ENCODE measurements at places on chromosomes 4 and X. TPM values are rescaled to one million over a fixed set of nuclear protein-coding genes. Genes with fewer than 3 reads are reported as not detected.

The SRPX2 gene
- total RNA-seq, result 20.6 TPM

The MAGEA9B gene
- not detected for total RNA-seq

The TCP11X2 gene
- total RNA-seq, result not detected

The MORC4 gene
- total RNA-seq, result 33.1 TPM

The SULT1B1 gene
- total RNA-seq, result 0.18 TPM

The ETDA gene
- not detected for total RNA-seq

The UBA6 gene
- total RNA-seq, result 268 TPM

The FGF16 gene
- total RNA-seq, result not detected

The C4orf51 gene
- not detected for total RNA-seq

DNA sequence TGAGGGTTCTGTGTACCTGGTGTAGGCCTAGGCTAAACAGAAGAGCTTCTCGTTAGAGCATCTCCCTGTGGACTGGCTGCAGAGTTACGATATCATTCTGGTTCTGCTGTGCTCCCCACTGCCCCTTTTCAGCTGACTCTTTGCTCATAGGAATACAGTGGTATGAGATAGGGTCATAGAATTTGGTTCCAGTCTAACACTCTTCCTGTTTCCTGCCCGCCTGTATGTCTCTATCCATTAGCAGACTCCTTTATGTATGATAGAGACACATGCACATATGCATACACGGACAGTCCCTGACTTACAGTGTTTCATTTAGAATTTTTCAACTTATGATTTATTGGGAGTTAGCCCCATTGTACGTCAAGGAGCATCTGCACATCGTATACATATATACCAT, 15.3 kb downstream of the RNF4 start:
- H3K27me3 ChIP-seq, result no peaks in the 10 kb centered on the region
- no peak overlapping the region for H3K27ac ChIP-seq
- no peak for DNase-seq
- no peak overlapping the region for H3K4me3 ChIP-seq
- peaks cover 9% of the 10 kb centered on the region for H3K36me3 ChIP-seq

DNA sequence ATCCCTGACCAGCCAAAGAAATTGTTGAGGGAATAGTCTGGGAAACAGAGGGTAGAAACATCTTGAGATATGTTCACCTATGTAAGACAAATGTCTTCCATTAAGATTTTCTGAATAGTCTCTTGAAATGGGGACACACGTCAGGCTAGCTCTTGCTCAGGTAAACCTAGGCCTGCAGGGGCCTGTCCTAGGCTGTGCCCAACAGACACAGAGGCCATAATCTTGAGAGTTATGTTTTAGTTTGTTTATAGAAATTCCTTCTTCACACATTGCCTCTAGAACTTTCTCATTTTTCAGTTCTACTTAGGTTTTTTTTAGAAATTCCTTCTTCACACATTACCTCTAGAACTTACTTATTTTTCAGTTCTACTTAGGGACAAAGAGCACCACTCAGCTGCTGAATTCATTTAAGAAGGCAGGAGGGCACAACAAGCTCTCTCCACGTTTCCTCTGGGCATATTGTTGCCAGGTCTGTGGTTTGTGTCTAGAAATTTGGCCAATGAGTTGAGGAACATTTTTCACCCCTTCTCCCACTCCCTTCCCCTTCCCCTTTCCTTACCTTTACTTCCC, 94.9 kb downstream of the ARHGAP24 start:
- H3K27ac ChIP-seq, result no peak overlapping the region
- H3K4me1 ChIP-seq, result no peaks in the 10 kb centered on the region
- no peaks in the 10 kb centered on the region for H3K27me3 ChIP-seq
- no peaks in the 10 kb centered on the region for H3K36me3 ChIP-seq

DNA sequence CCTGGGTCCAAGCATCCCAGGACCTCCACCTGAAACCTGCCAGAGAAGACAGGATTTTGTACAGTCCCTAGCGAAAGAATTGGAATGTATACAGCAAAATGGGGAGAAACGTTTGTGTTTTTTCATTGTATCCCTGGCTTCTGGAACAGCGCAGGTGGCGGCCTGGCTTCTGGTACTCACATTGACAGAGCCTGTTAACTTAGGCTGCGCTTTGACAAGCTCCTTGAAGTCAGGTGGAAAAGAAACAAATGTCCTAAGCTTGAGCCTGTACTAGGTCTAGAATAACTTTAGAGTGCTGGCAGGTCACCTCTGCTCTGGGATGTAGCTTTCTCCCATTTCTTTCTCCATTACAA, 343.7 kb upstream of the KLF3 start:
- no peak overlapping the region for H3K4me3 ChIP-seq
- no peak for DNase-seq
- H3K27ac ChIP-seq, result no peak overlapping the region

DNA sequence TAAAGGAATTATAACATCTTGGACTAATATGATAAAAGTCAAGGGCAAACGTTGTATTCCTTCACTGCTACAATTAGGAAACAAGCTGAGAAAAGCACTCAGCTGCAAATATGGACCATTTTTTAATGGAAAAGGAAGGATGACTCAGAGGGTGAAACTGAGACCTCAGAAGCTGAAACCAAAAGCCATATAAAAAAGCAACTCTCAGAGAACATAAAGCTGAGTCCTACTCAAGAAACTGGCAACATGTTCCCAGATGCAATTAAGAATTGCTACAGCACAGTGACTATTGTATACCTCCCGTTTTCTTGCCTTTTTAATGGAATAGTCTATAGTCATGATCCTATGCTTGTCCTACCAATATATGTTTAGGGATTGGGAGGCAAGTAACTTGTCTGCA, 1106.4 kb upstream of the INTU start:
- H3K4me3 ChIP-seq, result no peak overlapping the region
- no peaks in the 10 kb centered on the region for H3K27me3 ChIP-seq
- no peak overlapping the region for H3K27ac ChIP-seq

DNA sequence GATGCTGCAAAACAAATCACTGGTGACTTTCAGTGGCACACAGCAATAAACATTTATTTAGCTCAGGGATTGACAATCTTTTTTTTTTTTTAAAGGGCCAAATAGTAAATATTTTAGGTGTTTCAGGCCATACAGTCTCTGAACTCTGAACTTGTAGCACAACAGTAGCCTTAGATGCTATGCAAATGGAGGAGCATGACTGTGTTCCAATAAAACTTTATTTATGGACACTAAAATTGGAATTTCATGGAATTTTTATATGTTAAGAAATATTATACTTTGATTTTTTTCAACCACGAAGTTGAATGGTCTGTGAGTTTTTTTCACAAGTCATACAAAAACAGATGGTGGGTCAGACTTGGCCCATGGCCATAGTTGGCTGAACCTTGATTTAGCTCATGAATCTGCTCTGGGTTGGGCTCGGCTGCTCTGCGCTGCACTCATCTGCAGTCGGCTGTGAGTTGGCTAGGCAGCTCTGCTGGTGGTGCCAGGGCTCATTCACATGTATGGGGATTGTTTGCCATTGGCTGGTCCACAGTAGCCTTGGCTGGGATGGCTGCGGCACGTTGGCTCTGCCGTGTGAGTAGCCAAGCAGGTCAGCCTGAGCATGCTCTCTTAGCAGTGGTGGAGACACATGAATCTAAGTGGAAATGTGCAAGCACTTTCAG, 231.7 kb upstream of the PGRMC2 start:
- no peaks in the 10 kb centered on the region for H3K27me3 ChIP-seq
- peak overlapping the region; percentile 90 for H3K27ac ChIP-seq
- no peaks in the 10 kb centered on the region for H3K36me3 ChIP-seq
- H3K4me3 ChIP-seq, result no peak overlapping the region

DNA sequence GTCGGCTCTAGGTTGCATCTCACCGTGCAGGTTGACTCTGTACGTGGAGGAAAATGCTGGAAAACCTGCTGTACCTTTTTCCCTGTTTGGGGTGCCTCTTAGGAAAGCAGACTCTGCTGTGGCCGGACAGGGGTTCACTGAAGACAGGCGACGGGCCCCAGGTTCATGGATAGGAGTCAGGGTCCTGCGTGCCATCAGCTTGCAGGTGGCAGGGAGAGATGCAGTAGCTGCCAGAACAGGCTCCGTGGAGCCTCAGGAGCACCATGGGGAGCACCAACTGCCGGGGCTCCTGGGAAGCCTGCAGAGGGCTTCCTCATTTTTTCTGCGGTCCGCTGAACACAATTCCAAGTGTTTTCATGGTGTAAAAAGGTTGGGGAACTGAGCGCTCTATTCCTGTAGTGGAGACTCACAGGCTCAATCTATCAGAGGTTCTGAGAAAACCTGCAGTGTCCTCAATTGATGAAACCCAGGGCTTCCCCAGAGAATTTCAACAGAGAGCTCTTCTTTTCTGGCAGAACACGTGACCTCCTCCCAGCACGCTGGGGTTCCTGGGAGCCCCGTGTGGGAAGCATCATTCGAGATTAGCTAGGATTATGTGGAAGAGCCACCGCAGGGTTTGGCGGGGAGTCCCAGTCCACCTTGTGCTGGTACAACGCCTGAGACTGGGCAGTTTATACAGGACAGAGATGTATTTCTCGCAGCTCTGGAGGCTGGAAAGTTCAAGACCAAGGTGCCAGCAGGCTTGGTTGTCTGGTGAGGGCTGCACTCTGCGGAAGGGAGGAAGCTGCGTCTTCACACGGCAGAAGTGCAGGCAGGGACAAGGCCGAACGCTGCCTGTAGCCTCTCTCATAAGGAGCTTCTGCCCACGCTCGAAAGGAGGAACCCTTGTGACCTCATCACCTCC, 1.6 kb downstream of the HTRA3 start:
- DNase-seq, result no peak
- no peaks in the 10 kb centered on the region for H3K36me3 ChIP-seq

DNA sequence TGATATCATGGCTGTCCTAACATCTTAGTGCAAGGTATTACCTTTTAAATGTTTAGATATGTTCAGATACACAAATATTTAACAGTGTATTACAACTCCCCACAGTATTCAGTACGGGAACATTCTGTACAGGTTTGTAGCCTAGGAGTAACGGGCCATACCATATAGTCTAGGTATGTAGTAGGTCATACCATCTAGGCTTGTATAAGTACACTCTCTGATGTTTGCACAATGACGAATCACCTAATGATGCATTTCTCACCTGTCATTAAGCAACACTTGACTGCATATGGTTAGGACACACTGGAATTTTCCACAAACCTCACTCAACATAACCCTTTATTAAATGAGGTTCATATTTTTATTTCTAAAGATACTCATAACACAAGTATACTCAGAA, 67.7 kb downstream of the THOC2 start:
- no peaks in the 10 kb centered on the region for H3K4me1 ChIP-seq
- no peak overlapping the region for H3K4me3 ChIP-seq
- peaks cover 4% of the 10 kb centered on the region for H3K36me3 ChIP-seq
- no peak for DNase-seq
- no peak overlapping the region for H3K27ac ChIP-seq

DNA sequence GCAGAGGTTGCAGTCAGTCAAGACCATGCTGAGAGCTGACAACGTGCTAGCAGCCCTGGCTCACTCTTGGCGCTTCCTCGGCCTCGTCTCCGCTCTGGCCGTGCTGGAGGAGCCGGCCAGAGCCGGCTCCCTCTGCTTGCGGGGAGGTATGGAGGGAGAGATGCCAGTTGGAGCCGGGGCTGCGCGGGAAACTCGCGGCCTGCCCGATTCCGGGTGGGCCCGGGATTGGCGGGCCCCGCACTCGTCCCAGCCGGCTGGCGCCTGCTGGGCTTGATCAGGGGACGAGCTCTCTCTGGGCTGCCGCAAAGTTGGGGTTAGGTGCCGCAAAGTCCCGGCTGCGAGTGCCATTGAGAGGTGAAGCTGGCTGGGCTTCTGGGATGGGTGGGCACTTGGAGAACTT, 27.8 kb upstream of the SHISA3 start:
- no peak for DNase-seq
- no peak overlapping the region for H3K4me3 ChIP-seq
- peaks cover 2% of the 10 kb centered on the region for H3K4me1 ChIP-seq

GRCh38 chr4:185566425-185566824, 31.1 kb upstream of the PDLIM3 start:
- no peaks in the 10 kb centered on the region for H3K27me3 ChIP-seq
- H3K36me3 ChIP-seq, result no peaks in the 10 kb centered on the region
- H3K27ac ChIP-seq, result peak overlapping the region; percentile 39
- no peak overlapping the region for H3K4me3 ChIP-seq
- H3K4me1 ChIP-seq, result peaks cover 10% of the 10 kb centered on the region

GRCh38 chr4:30802622-30803323, 82.6 kb downstream of the PCDH7 start:
- peaks cover 3% of the 10 kb centered on the region for H3K4me1 ChIP-seq
- no peaks in the 10 kb centered on the region for H3K27me3 ChIP-seq
- peak; percentile 38 for DNase-seq
- no peak overlapping the region for H3K4me3 ChIP-seq
- H3K27ac ChIP-seq, result no peak overlapping the region

DNA sequence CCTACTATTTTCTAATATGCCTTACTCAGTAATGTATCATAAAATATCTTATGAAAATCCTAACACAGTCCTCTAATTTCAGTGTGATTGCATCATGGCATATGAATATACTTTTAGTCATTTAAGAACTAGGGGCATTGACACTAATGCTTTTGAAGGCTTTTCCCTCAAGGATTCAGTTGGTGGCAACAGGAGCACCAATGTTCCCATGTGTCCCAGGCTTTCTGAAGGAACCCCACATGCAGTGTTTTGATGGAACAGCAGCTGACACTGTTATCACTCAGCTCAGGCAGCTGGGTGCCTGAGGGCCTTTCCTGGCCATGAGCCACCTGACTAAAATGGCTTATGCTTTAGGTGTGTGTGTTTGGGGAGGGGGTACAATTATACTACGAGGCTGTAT, 348.3 kb downstream of the ARHGAP24 start:
- H3K36me3 ChIP-seq, result no peaks in the 10 kb centered on the region
- H3K4me3 ChIP-seq, result no peak overlapping the region
- peak overlapping the region; percentile 48 for H3K27ac ChIP-seq
- no peaks in the 10 kb centered on the region for H3K27me3 ChIP-seq
- DNase-seq, result peak; percentile 62

DNA sequence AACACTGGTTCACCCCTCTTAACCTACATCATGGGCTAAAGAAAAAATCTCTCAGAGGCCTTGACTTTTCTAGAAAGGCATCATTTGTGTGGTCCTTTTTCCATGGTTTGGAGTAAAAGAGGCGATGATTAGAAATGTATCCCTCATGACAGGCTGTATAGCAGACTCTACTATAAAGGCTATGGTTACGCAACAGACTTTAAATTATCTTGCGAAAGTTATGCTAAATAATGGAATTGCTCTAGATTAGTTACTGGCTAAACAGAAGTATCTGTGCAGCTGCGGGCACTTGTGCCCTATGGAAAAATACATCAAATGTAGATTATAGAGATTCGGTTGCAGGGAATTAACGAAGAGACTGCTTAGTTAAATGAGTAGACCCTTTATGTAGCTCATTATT, 101.6 kb downstream of the TMEM47 start:
- H3K4me3 ChIP-seq, result no peak overlapping the region
- 0 out of 2 replicates have a peak, but pooled peaks cover 3% of the 10 kb centered on the region for H3K4me1 ChIP-seq
- H3K27ac ChIP-seq, result no peak overlapping the region
- no peaks in the 10 kb centered on the region for H3K36me3 ChIP-seq

DNA sequence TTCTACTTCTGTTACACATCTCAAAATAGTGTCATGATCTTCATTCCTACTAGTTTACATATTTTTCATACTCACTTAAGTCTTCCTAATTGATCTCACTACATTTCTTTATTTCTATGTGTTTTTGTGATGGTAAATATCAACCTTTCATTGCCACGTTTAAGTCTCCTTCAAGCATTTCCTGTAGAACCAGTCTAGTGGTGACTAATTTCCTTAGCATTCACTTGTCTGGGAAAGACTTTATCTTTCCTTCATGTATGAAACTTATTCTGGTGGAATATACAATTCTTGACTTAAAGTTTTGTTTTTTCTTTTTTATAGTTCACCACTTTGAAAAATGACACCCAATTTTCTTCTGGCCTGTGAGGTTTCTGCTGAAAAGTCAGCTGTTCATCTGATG, 181.4 kb upstream of the NEIL3 start:
- peaks cover 2% of the 10 kb centered on the region for H3K4me1 ChIP-seq
- H3K27ac ChIP-seq, result no peak overlapping the region
- no peaks in the 10 kb centered on the region for H3K27me3 ChIP-seq
- no peak overlapping the region for H3K4me3 ChIP-seq

Data from IMR-90 (cell line).